Stimulated activated CD4-positive, alpha-beta T cell treated with anti-CD3 and anti-CD28 coated beads, Interleukin-15, amount 100 ng/mL, for 1 hour (primary cell): ENCODE measurements at places on chromosomes 7 and 10.
A peak's percentile ranks its signal among the peaks of the same experiment; 100 is the strongest.

GRCh38 chr10:52314822-52315552, 906 bp downstream of the DKK1 start:
- no peak for DNase-seq

GRCh38 chr7:40827222-40828085, 692.6 kb downstream of the SUGCT start:
- no peak for DNase-seq

GRCh38 chr10:79367426-79368189, 20.3 kb downstream of the PPIF start:
- DNase-seq, result no peak

- no peak for DNase-seq
Measured at GRCh38 chr10:71434760-71435394, 38.2 kb downstream of the CDH23 start.

DNA sequence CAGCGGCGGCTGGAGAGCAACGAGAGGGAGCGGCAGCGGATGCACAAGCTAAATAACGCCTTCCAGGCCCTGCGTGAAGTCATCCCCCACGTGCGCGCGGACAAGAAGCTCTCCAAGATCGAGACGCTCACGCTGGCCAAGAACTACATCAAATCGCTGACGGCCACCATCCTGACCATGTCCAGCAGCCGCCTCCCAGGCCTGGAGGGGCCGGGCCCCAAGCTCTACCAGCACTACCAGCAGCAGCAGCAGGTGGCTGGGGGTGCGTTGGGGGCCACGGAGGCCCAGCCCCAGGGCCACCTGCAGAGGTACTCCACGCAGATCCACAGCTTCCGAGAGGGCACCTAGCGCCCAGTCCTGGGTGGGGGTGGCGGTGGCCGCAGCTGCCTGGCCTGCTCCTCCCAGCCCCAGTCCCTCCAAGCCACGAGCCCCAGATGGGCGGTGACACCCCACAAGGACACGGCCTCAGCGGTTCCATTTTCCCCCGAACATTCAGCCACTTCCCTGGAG, 1.3 kb downstream of the BHLHA15 start:
- DNase-seq, result no peak

DNA sequence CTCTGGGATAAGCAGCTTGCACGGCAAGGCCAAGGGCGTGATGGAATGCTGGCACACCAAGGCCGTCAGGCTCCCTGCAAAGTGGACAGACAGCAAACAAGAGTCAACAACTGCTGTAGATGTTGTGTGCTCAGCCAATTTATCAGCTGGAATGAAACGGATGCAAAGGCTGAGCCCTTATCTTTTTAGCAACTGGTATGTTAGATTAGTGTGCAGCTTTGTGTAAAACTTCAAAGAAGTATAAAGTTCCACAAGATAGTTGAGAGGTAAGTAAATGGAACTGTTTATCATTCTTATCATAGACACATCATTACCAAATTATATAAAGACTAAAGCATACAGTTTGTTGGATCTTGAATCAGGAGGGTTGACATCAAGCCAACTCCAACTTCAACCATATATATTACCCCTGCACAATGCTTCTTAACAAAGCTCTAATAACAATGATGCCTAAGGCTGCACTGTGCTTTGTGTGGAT, 289.0 kb downstream of the TNS3 start:
- DNase-seq, result no peak

GRCh38 chr7:8638076-8638475, 204.7 kb downstream of the NXPH1 start:
- DNase-seq, result no peak

DNA sequence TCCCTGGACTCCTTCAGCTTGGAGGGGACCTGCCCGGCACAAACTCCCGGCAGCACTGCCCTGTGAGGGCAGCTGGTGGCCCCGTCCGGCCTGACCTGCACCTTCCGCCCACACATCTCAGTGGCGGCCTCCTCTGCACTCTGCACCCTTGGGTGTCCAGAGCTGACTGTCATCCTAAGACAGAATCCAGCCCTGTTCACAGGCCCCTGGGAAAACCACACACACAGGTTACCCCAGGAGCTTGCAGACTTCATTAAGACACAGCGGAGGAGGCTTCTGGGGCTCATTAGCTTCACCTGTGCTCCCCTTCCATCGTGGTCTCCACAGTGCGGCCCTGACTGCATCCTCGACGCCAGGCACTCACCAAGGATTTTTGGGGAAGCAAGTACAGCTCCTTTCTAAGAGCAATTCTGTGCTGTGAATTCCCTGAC, 51.5 kb upstream of the SHH start:
- no peak for DNase-seq

GRCh38 chr7:98051118-98051744, 55.4 kb upstream of the LMTK2 start:
- DNase-seq, result peak; percentile 38

- no peak for DNase-seq
Measured at GRCh38 chr7:68078157-68078710, 1081.6 kb downstream of the TYW1 start.

- no peak for DNase-seq
Measured at GRCh38 chr10:103154521-103155299, 38.4 kb downstream of the NT5C2 start.

- no peak for DNase-seq
Measured at GRCh38 chr7:99406557-99406956, 1.8 kb downstream of the PDAP1 start.

GRCh38 chr7:4040109-4040928, 641.8 kb upstream of the FOXK1 start:
- DNase-seq, result no peak

DNA sequence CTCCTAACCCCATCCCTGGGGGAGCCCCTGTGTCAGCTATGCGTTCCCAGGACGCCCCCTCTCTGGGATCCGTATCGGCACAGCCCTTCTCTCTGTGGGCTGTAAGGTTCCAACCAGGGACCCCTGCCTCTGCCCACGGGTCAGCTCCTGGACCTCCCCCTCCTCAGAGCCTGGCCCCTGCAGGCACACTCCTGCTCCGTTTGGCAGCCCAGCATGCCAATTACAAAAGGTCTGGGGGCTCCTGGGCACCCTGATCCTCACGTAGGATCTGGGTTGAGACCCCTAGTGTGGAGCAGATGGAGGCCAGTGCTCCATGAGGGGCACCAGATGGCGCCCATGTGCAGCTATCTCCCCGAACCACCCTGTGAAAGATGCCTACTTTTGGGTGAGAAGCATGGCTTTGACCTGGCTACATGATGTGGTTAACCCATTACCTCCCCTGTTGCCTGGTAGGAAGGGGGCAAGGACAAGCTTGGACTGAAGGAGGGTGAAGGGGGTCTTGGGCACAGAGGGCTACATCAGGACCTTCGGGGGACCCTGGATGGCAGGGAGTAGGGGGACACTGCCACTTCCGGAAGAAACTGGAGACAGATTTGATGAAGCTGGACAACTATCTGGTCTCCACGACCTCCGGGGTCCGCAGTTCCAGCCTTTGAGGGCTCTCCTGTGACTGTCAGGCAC, 9.0 kb downstream of the TACR2 start:
- DNase-seq, result no peak
